ENCODE measurements at places on chromosomes 12 and 14.

GRCh38 chr12:102676812-102677211 lies 196.4 kb upstream of the IGF1 start:
- no peak for DNase-seq

GRCh38 chr12:82182601-82183190 lies 175.5 kb downstream of the CCDC59 start:
- no peak for DNase-seq

GRCh38 chr14:98382662-98383061 lies 889.3 kb downstream of the BCL11B start:
- DNase-seq: no peak

GRCh38 chr12:105672121-105672975 lies 341.9 kb downstream of the C12orf75 start:
- DNase-seq: no peak

- DNase-seq: no peak
Measured at GRCh38 chr12:24903329-24904088, 45.4 kb downstream of the BCAT1 start.

DNA sequence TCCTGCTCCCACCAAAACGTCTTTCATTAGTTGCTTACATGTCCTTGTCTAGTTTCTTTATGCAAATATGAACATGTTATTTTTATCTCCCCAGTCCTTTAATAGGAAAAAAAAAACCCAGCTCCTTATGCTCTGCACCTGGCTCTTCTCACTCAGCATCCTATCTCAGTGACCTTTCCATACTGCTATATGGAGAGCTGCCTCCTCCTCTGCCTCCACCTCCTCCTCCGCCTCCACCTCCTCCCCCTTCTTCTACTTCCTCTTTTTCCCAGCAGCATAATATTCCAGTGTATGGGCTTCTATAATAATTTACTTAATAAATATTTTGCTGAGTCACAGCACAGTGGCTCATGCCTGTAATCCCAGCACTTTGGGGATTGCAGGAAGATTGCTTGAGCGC lies 31.5 kb downstream of the ABCB9 start:
- DNase-seq: no peak

DNA sequence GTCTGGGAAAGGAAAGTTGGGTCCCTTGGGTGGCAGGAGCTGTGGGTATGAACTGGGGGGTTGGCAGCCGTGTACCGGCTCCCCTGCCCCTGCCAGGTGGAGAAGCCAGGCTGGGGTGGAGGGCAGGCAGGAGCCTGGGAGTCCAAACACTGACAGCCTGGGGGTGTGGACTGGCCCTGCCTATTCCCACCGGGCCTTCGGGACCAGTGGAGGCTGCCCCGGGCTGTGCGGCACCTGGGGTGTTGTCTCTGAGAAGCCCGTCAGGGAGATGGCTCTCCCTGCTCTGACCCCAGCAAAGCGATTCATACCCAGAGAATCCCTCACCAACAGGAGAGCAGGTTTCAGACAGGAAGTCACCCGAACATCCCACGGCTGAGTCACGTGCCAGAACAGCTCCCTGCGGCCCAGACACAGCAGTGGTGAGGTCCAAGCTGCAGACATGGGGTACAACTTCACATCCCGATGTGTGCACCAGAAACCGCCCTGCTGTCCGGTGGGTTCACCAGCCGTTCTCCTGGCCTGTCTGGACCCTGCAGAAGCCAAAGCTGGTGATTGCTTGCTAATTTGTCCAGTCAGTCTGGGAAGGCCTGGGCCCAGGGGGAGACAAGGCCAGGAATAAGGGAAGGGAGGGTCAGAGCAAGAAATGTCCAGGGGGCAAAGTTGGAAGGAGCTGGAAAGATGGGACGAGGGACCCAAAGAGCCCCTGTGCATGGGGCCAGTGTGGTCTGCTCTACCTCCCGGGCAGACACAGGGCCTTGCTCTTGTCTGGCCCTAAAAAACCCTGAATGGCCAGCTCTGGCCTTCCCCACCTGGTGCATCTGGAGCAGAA lies 2.1 kb upstream of the GPR132 start:
- no peak for DNase-seq

GRCh38 chr14:28879573-28879996 lies 113.0 kb downstream of the FOXG1 start:
- DNase-seq: no peak

DNA sequence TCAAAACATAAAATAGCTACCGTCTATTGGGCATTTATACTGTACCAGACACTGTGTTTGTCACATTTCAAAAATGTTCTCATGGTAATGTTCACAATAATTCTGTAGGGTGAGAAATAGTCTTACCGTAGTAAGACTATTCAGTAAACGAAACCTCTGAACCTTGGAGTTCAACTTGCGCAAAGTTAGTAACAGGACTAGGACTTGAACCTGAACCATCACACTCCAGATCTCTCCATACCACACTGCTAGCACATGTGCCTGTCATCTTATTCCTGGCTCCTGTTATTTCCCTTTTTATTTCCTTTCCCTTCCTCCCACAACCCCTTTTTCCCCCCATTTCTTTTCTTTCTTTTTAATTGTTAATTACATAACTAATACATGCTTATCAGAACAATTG lies 65.4 kb downstream of the PLEKHA5 start:
- DNase-seq: no peak

- DNase-seq: no peak
Measured at GRCh38 chr12:79250960-79251755, 386.6 kb downstream of the SYT1 start.

- no peak for DNase-seq
Measured at GRCh38 chr12:109716512-109717389, 3.1 kb downstream of the FAM222A start.

DNA sequence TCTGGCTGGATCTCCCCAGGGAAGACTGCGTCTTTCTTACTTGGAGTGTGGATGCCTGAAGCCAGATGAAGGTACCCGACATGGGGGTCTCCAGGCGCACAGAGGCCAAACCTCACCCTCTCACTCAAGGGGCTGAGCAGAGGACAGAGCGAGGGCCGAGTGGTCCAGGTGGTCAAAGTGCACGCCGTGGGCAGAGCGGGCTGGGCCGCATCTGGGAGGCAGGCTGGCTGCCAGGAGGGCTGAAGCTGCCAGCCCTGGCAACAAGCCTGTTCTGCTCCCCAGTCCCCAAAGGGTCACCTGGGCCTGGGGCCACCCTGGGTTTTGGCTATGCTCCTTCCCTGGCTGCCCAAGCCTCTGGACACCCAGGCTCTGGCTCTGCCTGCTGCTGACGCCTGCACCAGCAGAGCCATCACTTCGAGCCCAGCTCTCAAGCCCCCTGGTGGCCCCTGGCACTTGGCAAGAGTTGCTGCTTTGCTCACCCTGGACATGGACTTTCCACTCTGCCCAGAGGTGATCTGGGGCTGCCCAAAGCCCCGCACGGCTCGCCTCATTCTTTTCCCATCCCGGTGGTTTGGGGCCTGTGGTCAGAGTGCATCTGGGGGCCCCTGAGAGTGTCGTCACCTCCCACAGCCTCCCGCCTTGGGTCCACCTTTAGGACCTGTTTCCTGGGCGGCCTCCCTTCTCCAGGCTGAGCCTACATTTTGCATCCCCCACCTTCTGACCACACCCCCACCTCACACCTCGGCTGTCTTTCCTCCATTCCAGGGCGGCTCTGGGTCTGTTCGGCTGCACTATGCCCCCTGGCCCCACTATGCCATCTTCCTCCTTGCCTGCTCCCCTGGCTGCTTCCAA lies 2.8 kb downstream of the ADSS1 start:
- no peak for DNase-seq

DNA sequence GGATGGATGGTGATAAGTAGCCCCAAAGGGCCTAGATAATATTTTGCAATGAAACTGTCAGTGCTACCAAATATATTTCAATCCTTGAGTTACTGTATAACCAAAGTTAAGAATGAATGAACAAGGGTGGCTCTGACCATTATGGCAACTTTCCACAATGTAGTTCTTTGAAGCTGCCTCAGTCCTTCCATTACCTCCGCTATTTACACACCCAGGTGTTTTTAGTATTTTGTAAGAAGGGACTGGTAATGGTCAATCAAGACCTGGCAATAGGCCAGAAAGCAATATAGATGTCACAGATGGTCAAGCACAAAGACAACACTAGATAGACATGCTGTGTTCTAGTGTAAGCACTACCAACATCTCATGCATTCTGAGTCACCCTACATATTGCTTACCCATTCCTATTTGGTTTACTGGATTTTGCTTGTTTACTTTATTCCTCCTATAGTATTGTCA lies 16.3 kb downstream of the DUSP16 start:
- no peak for DNase-seq

DNA sequence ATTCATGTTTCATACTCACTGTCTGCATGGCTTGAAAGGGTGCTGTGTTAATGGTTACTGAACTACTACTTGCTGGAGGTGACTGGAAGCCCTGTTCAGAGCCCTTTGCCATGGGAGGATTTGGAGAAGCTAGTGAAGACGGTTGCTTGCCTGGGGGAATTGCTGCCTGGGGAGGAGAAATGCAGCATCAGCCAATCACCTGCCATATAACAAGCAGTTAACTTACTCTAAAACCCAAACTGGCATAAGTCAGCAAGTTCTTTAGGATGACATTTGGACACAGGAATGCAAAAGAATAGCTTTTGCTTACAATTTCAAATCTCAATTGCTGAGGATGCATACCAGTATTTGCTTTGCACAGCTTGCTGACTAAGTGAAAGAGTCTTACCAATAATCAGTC lies 23.4 kb upstream of the IPO8 start:
- DNase-seq: no peak

- no peak for DNase-seq
Measured at GRCh38 chr14:21047378-21047781, 5.2 kb downstream of the RNASE7 start.

DNA sequence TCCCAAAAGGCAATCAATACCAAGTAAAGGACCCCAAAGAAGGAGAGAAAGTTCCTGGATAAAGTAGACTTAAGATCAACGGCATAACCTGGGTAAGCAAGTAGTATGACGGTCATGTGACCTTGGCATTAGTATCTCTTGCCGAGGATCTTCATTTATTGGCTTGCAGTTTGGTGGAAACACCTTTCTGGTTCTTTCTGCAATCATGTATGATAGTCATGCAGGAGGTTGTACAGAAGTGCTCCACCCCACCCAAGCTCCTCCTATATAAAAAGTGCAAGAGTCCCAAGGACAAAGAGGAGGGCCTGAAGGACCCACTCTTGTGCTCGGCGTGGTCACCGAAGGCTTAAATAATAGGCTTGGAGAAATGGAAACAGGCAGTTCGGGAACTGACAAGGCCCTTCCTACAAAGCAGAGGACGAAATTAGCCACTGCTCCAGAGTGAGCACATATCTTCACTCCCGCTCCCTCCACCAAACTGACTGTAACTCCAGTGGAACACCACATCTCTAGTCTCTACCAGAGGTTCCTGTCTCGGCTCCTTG lies 750 bp downstream of the CS start:
- DNase-seq: no peak

GRCh38 chr12:24460099-24460498 lies 488.8 kb downstream of the BCAT1 start:
- DNase-seq: no peak

GRCh38 chr12:115032521-115032920 lies 348.5 kb upstream of the TBX3 start:
- no peak for DNase-seq

GRCh38 chr12:24853588-24853987 lies 95.3 kb downstream of the BCAT1 start:
- DNase-seq: no peak

All from NCI-H524 treated with DMSO at 0.1 percent for 48 hours (cell line).